ENCODE measurements at places on chromosomes 6 and 20.

- no peak for DNase-seq
These were observed 25.1 kb downstream of the GPR63 start for GRCh38 chr6:96812077-96812703.

- DNase-seq: no peak
These were observed 54.7 kb downstream of the YTHDF1 start for GRCh38 chr20:63161176-63161651.

GRCh38 chr6:16346831-16347230, 108.4 kb downstream of the GMPR start:
- DNase-seq: no peak

DNA sequence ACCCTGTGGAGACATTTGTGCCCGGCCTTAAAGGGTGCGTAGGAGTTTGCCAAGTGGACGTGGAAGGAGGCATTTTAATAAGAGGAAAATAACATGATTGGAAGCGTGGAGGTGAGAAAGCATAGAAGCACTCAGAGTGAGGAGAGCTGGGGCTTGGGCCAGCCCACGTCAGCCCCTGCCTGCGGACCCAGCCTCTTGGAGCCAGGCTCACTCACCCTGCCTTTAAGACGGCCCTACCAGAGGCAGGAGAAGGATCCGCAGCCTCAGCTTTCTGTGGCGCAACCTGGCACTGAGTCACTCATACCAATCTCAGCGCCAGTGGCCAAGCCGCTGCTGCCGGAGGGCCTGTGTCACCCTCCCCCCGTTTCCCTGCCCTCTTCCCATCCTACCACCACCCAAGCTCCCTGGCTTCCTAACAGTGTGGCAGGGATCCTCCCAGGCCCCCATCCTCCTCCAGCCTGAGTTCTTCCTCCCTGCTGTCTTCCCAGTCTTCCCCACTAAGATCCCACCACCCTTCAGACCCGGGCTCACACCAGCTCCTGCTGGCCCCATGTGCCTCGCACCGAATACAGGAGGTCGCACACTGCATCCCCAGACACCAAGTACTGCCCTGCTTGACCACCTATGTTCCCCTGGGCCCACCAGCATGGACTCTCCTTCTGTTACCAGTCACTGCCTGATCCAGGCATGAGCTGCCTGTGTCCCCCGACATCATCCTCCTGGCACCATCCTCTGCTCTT, 285.2 kb downstream of the UST start:
- peak; percentile 49 for DNase-seq

- DNase-seq: peak; percentile 37
These were observed 40.0 kb downstream of the MYLIP start for GRCh38 chr6:16168858-16169257.

DNA sequence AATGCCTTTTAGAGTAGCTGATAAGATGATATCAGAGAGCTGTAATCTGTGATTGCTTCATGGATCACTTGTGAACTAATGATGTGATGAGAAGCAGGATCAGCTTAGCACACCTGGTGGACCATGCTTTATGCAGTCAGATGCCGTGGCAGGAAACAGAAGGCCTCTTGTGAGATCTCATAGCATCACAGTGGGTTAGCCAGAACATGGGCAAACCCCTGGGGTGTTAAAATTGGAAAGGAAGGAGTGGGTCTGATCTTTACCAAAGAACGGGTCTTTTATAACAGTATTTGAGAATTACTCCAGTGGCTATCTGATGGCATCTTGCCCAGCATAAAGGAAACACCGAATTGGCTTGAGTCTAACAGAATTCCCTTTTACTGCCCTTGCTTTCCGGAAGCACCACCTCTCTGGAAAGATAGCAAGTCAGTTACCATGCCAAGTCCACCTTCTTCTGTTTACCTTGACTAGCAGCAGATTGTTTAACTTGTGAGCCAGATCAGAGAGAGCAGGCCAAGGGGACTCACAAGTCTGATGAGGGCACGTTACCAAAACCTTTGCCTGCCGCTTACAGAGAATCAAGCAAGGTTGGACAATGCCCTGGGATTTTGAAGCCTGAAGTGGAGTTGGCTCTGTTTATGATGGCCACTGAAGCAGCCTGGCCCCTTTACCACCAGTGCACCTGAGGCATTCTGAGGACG, 20.9 kb upstream of the SRF start:
- no peak for DNase-seq

GRCh38 chr6:121260651-121261102, 73.6 kb downstream of the TBC1D32 start:
- no peak for DNase-seq

DNA sequence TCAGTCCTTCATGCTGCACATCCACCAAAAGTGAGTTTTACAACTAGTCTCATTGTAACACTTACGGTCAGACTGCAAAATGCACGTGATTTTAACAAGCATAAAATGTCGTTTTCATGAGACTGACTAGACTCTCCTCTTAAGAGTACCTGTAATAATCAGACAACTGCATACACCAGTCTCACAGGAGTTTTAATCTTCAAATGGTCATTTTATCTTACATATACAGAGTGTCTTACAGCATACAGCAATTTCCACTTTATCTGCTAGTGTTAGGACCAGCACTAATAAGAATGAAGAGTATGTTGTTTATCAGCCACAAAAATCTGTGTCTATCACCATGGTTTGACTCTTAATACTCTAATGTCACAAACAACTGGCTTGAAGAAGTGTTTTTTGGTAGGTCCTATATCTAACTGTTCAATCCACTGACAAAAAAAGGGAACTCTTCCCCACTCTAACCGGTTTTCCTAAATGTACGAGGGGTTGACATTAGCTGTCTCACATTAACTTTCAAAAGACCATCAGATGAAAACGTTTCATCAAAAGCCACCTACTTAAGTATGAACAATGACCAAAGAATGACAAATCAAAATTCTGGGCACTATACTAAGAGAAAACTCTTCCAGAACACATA, 1.5 kb upstream of the ASF1A start:
- DNase-seq: peak; percentile 32

- DNase-seq: no peak
These were observed 175.1 kb downstream of the THBS2 start for GRCh38 chr6:169078399-169079145.

DNA sequence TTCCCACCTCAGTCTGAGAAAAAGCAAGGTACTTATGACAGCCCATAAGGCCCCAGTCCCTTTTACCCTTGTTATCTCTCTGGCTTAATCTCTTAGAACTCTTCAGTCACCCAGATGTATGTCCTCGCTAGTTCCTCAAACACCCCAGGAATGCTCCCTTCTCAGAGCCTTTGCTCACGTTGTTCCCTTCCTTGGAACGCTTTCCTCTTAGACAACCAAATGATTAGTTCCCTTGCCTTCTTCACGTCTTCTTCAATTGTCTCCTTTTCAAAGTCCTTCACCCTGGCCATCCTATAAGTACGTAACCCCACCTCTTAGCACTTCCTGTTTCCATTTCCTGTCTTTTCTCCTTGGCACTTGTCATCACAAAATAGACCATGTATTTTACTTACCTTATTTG, 1.1 kb upstream of the APOBEC2 start:
- DNase-seq: no peak

GRCh38 chr6:168956884-168957730, 296.5 kb downstream of the THBS2 start:
- peak; percentile 40 for DNase-seq

DNA sequence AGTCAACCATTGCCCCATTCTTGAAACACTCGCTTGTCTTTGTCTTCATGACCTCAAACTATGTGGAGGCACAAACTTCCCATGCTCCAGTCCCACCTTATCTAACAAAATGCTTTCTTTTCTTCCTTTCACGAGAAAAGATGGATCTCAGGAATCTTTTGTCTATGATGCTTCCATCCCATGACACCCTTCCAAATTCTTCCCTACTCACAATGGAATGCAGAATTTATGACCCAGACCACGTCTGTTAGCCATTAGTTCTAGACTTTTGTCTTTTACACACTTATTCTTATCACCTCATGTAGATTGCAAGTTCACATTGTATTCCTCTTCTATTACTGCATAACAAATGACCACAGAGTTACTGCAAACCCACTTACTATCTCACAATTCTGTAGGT, 24.2 kb upstream of the LAMP5 start:
- no peak for DNase-seq

GRCh38 chr6:105452924-105453756, 50.3 kb upstream of the PREP start:
- DNase-seq: peak; percentile 73

DNA sequence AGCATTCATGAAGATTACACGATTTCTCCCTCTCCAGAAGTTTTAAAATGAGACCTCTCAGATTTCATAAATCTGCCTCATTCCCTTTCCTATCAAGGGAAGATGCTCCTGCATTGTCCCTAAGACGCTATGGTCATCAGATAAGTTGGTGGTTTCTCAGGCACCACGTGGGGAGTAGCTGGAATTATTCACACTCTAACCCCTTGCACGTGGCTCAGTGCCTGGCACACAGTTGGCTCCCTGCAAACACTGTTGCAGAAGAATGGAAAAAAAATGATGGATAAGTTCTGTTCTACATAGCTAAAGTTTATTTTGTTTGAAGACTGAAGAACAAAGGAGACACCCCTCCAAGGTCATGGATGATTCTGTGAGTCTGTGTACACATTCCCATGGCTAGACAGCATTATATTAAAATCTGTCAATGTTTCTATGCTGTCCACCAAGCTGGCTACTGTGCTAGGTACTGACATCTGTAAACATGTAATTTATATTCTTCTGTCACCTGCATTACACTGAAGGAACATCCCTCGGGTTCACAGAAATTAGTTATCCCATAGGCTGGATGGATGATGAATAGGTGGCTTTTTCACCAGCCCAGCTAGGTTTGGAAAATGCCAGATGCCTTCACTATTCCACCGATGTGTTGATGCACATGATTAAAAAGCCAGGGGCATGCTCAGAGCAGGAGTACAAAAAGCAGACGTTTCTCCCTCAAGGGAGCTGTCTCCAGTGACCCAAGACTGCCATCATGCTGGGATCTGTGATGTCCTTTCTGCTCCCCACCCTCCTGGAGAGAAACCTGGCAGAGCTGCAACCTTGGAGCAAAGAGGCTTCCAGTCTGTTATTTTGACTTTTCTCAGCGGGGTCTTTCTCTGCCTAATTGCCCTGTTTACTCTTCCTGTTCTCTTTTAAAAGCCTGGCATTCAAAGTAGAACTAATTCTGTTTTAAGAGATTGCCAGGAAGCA, 610.5 kb downstream of the UTRN start:
- DNase-seq: no peak

- no peak for DNase-seq
These were observed 879 bp upstream of the INSM1 start for GRCh38 chr20:20366876-20367574.

- no peak for DNase-seq
These were observed 221.7 kb upstream of the ECI2 start for GRCh38 chr6:4356899-4357659.

- peak; percentile 28 for DNase-seq
These were observed at the start of gene PKIB for GRCh38 chr6:122609881-122610689. Gene PKIB, plus strand, starts transcription at chr6:122610405. Its CDS starts 107,390 bp downstream, at chr6:122717795.

DNA sequence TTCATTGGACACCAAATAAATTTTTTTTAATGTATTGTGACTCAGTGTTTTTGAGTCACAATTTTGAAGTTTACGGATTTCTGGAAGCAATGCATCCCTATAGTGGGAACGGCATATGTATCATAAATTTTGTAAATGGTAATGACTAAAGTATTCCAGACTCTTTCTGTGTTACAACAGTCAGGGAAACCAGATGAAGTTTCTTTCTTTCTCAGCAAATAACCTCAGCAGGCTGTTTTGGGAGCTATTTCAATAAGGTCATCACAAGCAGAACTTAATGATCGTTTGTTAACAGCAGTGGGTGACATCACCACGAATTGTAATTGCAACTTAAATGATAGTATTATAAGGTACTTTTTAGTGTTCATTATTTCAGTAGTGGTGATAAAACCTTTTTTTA, 52.0 kb downstream of the HIVEP1 start:
- DNase-seq: no peak

DNA sequence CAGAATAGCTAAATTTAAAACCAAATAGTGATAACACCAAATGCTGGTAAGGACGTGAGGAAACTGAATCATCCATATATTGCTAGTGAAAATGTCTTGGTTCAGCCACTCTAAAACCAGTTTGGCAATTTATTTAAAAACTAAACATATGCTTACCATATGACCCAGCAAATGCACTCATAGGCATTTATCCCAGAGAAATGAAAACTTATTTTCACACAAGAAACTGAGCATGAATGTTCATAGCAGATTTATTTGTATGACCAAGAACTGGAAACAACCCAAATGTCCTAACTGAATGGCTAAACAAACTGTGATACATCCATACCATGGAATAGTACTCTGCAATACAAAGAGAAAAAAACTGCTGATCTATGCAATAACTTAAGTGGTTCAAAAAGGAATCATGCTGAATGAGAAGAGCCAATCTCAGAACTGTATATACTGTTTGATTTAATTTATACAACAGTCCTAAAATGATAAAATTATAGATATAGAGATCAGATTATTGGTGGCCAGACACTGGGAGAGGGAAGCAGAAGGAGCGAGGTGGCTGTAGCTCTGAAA, 115.6 kb upstream of the ADGRF1 start:
- no peak for DNase-seq

DNA sequence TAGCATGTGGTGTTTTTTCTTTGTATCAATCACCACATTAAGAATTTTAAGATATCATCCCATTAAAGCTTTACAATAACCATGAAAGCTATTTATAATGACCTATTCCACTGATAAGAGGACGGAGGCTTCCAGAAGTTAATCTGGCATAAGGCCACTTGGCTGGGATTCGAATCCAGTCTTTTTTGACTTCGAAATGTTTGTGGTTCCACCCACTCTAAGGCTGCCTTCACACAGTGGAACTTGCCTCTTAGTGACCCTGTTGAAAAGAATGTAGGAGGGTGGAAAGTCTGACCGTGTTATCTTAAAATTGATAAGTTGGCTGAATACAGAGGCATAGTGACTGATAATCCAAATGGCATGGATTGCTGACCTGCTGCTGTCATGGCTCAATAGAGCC, 959.7 kb downstream of the KIF16B start:
- no peak for DNase-seq

GRCh38 chr6:1313767-1314503, 2.0 kb downstream of the FOXQ1 start:
- DNase-seq: no peak

DNA sequence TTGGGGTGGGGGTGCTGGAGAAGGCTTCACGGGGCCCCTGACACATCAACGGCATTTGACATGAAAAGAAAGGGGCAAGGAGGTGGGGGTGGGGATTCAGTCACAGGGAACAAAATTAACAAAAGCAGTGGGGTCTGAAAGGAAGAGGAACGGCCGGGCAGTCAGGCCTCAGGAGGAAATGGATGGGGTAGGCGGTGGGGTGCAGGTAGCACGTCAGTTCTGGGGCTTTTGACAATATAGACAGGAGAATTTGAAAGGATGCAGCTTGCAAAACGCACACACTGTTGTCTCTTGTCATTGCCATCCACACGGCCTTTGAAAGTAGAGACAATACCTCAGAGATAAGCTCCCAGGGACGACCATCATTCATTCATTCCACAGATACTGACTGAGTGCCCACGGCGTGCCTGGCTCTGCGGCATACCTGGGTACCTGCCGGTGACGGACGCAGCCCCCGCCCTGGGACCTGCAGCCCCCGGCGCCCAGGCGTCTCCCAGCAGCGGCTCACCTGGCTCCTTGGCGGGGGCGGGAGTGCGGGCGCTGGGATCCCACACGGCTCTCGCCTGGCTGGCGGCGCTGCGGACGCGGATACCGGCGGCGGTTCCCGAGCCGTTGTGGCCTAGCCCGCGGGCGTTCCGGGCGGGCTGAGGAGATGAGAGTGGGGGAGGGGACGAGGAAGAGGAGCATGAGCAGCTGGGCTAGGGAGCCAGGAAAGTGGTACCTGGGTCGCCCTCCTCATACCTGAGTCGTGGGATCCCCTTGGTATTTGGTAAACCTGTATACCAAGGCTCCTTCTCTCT, at the start of gene SLC26A8:
TSS of gene SLC26A8 (minus strand) at position 646 of the 800 bp plus-strand sequence. CDS start 4,934 bp downstream, outside the sequence.
- no peak for DNase-seq

GRCh38 chr20:34744847-34745246, 40.7 kb downstream of the TP53INP2 start:
- no peak for DNase-seq

Measured in CD4-positive, alpha-beta T cell treated with Interleukin-2 at 100 ng/mL for 4 hours (primary cell).